ENCODE measurements at places on chromosomes 12 and 14. TPM values are rescaled to one million over a fixed set of nuclear protein-coding genes. Genes with fewer than 3 reads are reported as not detected.

DHH gene
- not detected for total RNA-seq

SIX4 gene
- total RNA-seq = 2.7 TPM

IFNG-AS1 gene
- not detected for total RNA-seq

GPR68 gene
- 0.03 TPM for total RNA-seq

ZNF891 gene
- 0.44 TPM for total RNA-seq

ARMH4 gene
- 0.84 TPM for total RNA-seq

ARHGEF40 gene
- total RNA-seq = 15.3 TPM

TTC9 gene
- 2.4 TPM for total RNA-seq

GALNT16 gene
- total RNA-seq = 2.4 TPM

SLC39A5 gene
- not detected for total RNA-seq

SAMD15 gene
- total RNA-seq = 2.0 TPM

ZNF740 gene
- 12.2 TPM for total RNA-seq

KITLG gene
- 12.1 TPM for total RNA-seq

TDRD9 gene
- not detected for total RNA-seq

MEG3 gene
- total RNA-seq = 65.6 TPM

GPR137C gene
- total RNA-seq = 0.08 TPM

PSMA6 gene
- total RNA-seq = 248 TPM

ZDHHC22 gene
- total RNA-seq = 0.46 TPM

GRIP1 gene
- total RNA-seq = 4.9 TPM

TAC3 gene
- not detected for total RNA-seq

IPO4 gene
- 88.2 TPM for total RNA-seq

RAB21 gene
- 42.5 TPM for total RNA-seq

SLC22A17 gene
- total RNA-seq = 7.3 TPM

FAM181A gene
- total RNA-seq = not detected

VSX2 gene
- total RNA-seq = not detected

OR6C2 gene
- not detected for total RNA-seq

ASCL1 gene
- not detected for total RNA-seq

PKP2 gene
- total RNA-seq = 2.7 TPM

SMCO2 gene
- total RNA-seq = 0.10 TPM

LAG3 gene
- 1.6 TPM for total RNA-seq

VRTN gene
- total RNA-seq = not detected

KRT72 gene
- total RNA-seq = not detected

KRT73 gene
- total RNA-seq = not detected

EEF1AKMT3 gene
- 6.2 TPM for total RNA-seq

GYS2 gene
- total RNA-seq = not detected

DACT1 gene
- total RNA-seq = 0.50 TPM

LRRC10 gene
- not detected for total RNA-seq

All from A549 treated with CORT108297 at 1 μM for 4 hours (cell line).